ENCODE measurements at places on chromosomes 7 and 10.

- DNase-seq, result no peak
Observed at GRCh38 chr7:92647652-92648051, 57.5 kb upstream of the FAM133B start.

DNA sequence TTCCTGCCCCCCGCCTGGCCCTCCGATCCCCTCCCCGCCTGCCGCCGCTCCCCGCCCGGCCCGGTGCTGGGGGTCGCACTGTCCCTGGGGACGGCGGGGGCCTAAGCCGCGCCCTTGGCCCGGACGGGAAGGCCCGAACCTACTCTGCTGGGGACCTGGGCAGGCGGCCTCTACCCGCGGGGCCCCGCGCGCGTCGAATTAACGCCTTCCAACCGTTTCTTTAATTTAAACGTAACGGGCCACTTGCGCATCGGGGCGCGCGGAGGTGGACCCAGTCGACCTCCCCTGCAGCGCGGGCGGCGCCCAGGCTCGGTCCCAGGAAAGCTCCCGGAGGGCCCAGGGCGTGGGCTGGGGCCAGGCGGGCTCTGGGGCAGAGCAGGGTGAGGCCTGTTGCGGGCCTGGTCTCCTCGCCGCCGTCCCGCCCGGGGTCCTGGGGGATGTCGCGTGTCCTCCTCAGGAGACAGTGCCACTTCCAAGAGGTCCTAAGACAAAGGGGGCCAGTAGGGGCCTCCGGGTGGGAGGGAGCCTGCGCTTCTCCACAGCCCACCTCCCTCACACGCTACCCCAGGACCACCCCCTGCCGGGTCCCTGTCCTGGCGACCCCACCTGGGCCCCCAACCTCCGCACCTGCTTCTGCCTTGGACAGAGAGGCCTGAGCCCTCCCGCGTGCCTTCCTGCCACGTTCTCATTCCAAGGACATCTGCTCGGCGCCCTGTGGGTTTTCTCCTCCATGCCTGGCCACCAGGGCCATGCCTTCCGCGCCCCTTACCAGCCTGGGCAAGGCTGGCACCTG lies 658 bp upstream of the PTPRN2 start:
- DNase-seq, result peak; percentile 31

GRCh38 chr10:127013211-127013656 lies 108.0 kb downstream of the DOCK1 start:
- peak; percentile 44 for DNase-seq

GRCh38 chr7:33411020-33411419 lies 281.7 kb downstream of the BBS9 start:
- DNase-seq, result no peak

GRCh38 chr10:2541176-2541575 lies 526.2 kb upstream of the PFKP start:
- DNase-seq, result no peak

DNA sequence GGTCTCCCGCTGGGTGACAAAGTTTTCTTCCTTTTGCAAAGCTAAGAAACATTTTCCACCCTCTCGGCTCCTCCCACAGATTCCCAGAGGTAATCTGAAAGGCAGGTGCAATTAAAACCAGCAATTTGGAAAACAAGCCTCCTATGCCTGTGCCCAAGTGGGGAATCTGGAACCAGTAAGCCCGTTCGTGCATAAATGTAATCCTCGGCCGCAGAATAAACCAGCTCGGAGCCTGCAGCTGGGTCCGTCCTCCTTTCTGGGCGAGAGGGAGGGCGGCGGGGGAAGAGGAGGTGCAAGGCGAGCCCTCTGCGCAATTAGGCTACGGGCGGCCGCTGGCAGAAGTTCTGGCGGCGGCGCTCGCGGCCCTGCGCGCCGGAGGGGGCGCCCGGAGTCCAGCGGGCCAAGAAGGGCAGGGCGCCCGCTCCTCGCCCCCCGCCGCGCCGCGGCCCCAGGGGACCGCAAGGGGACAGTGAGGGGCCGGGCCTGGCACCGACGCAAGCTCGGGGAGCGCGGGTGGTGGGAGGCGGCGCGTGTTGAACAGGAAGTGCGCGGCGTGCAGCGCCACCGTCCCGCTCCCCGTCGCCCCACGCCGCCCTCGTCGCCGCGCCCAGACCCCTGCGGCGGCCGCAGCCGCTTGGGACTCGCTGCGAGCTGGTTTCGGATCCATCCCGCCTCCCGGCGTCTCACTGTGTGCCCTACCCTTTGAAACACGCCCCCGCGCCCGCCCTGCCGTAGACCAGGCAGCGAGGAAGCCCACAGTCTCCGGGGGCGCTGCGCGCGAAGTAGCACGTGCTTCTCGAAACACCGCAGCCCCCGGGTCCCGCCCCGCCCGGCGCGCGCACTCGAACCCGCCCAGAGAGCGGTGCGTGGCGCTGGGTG lies at the start of gene PRKAG2:
PRKAG2 (minus strand) TSS at position 217 of the 879 bp plus-strand sequence. CDS start 495 bp downstream, outside the sequence.
- peak; percentile 95 for DNase-seq

GRCh38 chr10:28939281-28940157 lies 262.2 kb downstream of the BAMBI start:
- peak; percentile 98 for DNase-seq

GRCh38 chr10:66795866-66796265 lies 130.0 kb upstream of the LRRTM3 start:
- no peak for DNase-seq

DNA sequence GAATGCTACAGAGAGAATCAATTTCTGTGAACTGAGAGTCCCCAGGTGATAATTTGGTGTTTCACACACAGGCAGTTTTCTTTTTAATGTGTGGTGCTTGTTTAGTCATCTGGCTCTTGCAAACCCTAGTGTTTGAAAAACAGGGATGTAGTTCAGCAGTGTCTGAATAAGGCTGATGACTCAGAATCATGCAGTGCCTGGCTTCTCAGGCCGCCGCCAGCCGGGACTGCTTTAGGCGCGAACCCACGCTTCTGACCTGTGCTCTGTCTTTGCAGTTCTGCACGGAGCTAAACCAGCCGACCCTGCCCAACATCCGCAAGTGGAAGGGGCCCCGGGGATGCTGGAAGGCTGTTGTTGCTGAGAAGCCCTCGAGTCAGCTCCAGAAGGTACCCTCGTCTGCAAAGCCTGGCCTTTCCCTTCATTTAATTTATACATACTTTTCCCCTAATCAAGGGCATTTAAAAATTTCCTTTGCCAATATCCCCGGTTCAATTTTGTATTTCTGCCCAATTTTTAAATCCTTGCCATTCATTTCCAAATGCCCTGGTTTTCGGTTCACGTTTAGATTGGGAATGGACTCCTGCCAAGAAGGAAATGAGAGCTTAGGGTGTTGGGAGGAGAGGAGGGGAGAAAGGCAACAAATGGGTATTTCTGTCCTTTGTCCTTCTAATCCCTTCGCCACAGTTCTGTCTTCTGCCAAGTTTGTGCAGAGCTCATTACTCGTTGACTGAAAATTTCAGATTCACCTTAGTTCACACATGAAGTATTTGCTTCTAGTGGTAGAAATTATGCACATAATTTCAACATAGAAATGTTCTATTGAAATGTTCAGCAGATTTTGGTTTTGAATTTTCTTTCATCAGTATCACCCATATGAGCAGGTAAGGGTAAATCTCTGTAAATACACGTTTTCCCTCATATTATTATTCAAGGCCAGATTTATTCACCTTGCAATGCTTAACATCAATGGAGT lies 108.5 kb upstream of the ANLN start:
- peak; percentile 93 for DNase-seq

- no peak for DNase-seq
Observed at GRCh38 chr10:132630666-132631337, 93.2 kb downstream of the INPP5A start.

DNA sequence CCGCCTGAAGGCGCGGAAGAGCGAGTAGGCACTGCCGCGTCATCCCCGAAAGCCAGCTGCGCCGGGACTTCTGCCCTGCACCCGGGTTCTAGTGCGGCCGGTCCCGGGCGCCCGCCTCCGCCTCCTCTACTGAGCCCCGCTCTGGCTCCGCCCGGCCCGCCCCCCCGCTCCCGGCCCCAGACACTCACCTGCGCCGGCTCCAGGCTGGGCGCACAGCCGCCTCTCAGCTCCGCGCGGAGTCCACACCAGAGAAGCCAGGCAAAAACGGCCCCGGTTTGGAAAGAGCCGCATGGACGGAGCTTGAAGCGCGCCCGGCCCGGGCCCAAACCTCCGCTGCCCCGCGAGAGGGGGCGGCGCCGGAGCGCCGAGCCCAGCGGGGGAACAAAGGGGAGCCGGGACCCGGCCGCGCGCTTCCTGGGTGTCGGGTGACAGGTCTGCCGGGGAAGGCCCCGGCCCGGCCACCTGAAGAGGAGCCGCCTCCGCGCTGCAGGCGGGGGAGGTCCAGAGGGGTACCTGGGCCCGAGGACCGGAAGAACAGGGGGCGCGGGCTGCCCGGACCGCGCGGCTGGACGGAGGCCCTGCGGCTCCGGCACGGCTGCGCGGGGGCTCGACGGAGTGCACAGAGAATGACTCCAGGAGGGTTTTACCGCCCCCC lies 168.2 kb downstream of the NRF1 start:
- peak; percentile 86 for DNase-seq

- DNase-seq, result no peak
Observed at GRCh38 chr7:134823400-134823799, 44.0 kb downstream of the CALD1 start.

DNA sequence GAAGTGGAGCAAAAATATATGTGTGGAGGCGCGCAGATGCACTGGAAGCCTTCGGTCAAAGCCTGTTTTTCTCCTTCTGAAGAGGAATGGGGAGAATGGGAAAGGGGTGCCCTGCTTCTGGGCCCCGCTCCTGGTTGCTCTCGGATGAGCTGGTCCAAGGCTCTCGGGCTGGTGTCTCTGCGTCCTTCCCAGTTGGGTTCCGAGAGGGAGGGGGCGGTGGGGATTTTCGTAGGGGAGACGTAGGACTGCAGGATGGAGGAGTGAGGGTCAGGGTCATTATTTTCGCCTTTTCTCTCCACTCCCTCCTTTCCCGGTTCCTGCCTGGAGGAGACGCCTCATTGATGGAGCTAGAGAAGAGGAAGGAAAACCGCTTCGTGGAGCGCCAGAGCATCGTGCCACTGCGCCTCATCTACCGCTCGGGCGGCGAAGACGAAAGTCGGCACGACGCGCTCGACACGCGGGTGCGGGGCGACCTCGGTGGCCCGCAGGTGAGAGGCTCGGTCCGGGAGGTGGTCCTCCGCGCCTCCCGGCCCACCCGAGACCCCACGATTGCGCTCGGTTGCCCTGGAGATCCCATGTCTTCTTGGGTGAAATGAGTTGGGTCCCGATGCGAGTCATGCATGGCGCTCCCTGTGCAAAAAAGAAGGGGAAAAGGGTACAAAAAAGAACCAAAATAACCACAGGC lies 790 bp downstream of the ADAM22 start:
- peak; percentile 81 for DNase-seq

GRCh38 chr10:45544191-45544590 lies 128.4 kb downstream of the ZFAND4 start:
- DNase-seq, result no peak
